Daoy (cell line): ENCODE measurements at places on chromosomes 7 and 10.

DNA sequence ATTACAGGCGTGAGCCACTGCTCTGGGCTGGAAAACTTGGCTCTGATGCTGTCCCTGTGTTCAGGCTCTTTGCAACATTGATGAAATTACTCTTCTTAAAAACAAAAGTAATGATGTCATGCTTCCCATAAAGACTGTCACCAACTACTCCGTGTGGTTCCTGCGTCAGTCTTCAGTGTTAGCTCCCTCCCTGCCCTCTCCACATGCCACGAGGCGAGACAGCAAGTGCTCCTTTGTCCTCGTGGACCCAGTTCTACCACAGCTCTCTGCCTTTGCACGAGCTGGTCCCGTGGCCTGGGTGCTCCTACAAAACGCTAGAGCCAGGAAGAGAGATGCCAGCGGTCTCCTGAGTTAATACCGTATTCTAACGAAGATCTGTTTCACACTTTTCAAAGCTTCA is 194.5 kb downstream of the SDK1 start:
- no peak for DNase-seq

DNA sequence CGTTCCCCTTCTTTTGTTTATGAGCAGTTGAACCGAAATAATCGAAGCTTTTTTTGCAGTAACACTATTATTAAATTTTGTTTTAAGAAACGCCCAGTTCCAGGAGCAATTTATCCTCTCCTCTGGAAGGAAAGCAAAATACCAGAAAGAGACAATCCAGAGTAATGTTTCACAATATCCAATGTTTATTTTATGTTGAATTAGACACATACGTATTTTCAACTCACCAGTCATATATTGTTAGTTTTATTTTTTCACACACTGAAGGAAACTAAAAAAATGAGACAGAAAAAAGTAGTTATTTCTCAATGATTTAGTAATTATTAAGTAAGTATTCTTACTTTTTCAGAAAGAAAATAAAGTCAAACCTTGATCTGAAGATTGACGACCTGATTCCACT is 85.1 kb downstream of the MYOF start:
- DNase-seq = no peak

- DNase-seq = no peak
Observed at GRCh38 chr7:151314401-151314800, 27.2 kb upstream of the NUB1 start.

DNA sequence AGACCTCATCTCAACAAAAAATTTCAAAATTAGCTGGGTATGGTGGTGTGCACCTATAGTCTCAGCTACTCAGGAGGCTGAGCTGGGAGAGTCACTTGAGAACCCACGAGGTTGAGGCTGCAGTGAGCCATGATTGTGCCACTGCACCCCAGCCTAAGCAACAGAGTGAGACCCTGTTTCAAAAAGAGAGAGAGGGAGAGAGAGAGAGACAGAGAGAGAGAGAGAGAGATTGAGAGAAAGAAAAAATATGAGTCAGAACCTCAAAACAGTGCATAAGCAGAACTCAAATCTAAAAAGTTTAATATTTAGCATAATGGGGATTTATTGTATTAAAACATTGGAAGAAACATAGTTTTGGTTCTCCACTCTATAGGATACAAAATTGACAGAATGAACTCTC is 17.5 kb upstream of the OTUD1 start:
- DNase-seq = no peak

DNA sequence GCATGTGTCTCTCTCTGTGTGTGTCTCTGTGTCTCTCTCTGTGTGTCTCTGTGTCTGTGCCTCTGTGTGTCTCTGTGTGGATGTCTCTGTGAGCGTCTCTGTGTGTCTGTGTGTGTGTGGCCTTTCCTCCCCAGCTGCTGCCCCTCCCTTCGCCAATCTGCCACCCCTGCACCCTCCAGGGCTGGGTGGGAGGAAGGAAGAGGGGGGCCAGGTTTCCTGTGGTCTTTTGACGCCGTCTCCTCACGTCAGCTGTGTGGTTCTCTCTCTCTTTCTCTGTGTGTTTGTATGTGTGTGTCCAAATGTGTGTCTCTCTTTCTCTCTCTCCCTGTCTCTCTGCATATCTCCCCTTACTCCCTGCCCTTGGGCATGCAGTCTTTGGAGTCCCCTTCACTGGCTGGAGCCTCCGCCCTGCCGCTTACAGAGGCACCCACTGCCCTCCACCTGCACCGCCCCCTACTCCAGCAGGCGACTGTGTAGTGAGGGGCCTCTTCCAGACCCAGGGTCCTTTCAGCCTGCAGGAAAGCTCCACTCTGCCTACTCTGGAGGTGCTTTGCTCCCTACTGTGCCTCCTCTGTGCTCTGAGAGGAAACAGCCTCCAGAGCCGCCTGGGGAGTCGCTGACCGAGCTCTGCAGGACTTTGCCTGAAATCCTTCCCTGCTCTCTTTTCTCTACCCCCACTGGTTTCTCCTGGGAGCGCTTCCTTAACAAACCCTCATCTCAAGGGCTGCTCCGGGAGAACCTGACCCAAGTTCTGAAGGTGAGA is 44.2 kb upstream of the C10orf71 start:
- DNase-seq = no peak

GRCh38 chr7:155867280-155867679 is 55.0 kb upstream of the SHH start:
- DNase-seq = no peak

- no peak for DNase-seq
Observed at GRCh38 chr7:38694326-38694725, 63.2 kb upstream of the AMPH start.
